NCI-H1436 (cell line): ENCODE measurements at places on chromosomes 2 and 18.
A peak's percentile ranks its signal among the peaks of the same experiment; 100 is the strongest.

- DNase-seq: no peak
These were observed 17.6 kb downstream of the HDAC4 start for GRCh38 chr2:239383036-239383758.

DNA sequence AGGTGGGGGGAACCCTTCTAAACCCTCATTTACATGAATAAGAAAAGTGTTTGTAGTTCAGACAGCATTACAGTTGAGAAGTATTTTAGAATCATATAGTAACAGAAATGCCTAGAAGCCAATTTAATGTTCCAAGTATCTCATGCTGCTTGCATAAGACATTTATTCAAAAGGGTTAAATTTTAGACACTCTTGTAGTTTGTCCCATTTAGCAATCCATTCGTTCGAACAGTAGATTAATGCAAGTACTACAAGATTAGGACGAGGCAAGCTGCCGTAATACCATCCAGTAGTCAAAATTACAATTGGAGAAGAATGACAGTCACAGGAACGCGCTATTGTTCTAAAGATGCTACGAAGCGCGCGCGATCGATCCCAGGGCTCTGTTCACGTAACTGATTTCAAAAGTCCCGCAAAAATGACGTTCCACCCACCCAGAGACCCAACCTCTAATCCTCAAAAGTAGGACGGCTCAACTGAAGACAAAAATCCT lies 1.2 kb downstream of the TMEM237 start:
- DNase-seq: peak; percentile 74

GRCh38 chr18:10121786-10122515 lies 208.1 kb downstream of the VAPA start:
- peak; percentile 73 for DNase-seq

DNA sequence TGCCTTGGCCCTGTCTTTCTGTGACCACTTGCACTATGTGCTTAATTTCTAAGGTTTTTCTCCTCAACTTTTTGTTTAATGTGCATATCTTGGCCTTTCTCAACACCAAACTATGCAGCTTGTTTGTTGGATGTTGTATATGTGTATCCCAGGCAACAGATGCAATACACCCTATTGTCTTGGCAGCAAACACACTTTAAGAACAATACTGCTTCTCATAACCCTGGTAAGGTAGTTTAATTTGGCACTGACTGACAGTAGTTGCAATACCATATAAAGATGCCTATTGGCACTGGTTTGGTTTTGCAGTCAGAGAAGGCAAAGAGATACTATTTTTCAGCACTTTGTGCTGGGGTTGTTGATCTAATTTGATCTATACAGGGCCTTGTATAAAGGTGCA lies 360.7 kb upstream of the CWC22 start:
- DNase-seq: no peak

GRCh38 chr2:12203528-12203927 lies 457.1 kb downstream of the LPIN1 start:
- DNase-seq: no peak

DNA sequence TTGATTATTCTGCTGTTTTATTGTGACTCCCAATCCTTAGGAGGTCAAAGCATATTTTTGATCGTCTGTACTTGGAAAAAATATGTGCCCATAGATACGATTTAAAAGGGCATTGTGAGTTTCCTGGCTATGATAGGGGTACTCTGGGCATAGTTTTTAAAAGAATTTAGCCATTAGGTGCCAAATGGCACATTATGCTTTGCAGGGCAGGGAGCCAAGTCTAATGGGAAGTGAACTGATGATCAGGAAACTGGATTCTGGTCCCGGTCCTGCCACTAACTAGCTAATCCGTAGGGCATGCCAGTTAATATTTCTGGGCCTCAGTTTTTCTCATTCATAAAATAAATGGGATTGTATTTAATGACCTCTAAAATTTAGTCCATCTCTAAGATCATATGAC lies 189.3 kb downstream of the LTBP1 start:
- no peak for DNase-seq

- DNase-seq: peak; percentile 33
These were observed 182.8 kb upstream of the MEIS1 start for GRCh38 chr2:66252109-66252508.

GRCh38 chr2:160076241-160076640 lies 13.8 kb upstream of the PLA2R1 start:
- DNase-seq: no peak

- no peak for DNase-seq
These were observed 415.2 kb upstream of the LRRTM4 start for GRCh38 chr2:77937366-77937765.

GRCh38 chr2:218829868-218830451 lies 1.6 kb downstream of the PRKAG3 start:
- DNase-seq: peak; percentile 26

DNA sequence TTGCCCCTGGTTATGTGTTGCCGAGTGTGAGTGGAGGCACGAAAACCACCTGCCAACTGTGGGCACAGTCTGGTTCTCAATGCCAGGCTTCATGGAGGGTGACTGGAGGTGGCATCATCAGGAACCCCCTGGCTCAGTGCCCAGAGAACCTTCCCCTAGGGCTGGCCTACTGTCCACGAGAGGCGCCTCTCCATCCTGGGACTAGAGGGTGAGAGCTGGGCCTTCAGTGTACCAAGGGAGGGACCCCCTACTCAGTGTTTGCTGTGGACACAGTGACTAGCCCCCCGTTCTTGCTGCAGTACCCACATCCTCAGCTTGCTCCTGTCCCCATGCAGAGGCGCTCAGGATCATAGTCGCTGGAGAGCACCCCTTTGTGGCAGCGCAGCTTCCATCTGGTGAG lies 202.6 kb downstream of the HDAC4 start:
- no peak for DNase-seq

- no peak for DNase-seq
These were observed 108.4 kb downstream of the COL6A3 start for GRCh38 chr2:237305579-237305978.

GRCh38 chr2:42921147-42921520 lies 128.8 kb upstream of the HAAO start:
- DNase-seq: no peak

DNA sequence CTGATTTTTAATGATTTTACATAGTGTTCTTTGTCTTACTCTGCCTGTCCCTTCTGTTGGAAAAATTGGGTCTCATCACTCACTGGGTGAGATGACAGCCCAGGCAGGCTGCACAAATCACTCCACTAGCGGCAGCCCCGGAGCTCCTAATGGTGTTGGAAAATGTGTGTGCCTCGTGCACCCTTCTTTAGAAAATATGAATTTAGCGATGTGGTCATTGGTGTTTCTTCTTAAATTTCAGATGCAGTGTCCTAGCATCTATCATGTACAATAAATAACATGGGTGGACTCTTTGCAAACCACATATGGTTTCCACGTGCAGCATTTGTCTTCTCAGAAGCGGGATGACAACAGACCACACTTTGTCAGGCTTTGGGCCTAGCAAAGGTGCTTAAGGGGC lies 194.2 kb downstream of the ACKR3 start:
- no peak for DNase-seq

DNA sequence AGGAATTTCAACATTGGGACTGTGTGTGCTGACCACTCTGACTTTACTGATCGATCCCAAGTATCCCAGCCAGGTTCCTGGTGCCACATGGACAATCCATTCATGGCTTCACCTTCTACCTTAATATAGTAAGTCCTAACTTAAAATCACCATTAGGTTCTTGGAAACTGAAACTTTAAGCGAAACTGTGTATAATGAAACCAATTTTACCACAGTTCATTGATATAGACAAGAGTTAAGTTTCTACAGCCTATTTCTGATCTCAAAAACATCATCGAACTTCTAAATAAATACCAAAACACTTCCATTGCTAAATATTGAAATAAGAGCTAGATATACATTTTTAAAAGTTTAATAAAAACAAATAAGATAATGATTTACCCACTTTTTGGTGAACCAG lies 4.4 kb upstream of the EXOC6B start:
- no peak for DNase-seq

DNA sequence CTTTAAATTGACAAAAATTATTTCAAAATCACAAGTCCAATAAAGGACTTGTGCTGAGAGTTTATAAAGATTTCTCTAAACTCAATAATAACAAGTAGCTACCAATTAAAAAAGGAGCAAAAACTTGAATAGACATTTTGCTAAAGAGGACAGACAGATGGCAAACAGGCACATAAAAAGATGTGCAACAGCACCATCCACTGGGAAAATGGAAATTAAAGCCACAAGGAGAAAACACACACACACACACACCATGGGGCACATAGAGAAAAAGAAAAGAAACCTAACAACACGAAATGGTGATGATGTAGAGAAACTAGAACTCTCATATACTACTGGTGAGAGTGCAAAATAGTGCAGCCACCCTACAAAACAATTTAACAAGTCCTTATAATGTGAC lies 12.6 kb upstream of the SLC9A4 start:
- DNase-seq: no peak

DNA sequence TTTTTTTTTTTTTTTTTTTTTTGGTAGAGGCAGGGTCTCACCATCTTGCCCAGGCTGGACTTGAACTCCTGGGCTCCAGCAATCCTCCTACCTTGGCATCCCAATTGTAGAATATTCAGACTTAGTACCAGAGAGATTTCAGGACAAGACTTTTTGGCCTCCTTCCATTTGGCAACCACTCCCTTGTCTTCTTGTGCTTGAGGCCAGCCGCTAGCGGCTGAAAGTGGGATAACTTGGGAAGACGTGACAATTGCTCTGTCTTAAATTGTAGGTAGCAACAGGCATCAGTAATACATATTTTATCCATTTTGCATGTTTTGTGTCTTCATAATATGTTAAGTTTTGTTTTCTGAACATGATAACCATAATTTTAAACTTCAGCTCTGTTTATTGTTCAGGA lies 53.3 kb upstream of the TTN start:
- DNase-seq: no peak

GRCh38 chr2:142914507-142915313 lies 37.2 kb downstream of the KYNU start:
- no peak for DNase-seq

GRCh38 chr2:215537611-215538010 lies 101.7 kb upstream of the FN1 start:
- no peak for DNase-seq

GRCh38 chr18:36424741-36425142 lies 127.2 kb downstream of the FHOD3 start:
- no peak for DNase-seq

GRCh38 chr2:32386739-32387138 lies 29.9 kb downstream of the BIRC6 start:
- DNase-seq: no peak

GRCh38 chr2:26850505-26850904 lies 2.6 kb downstream of the DPYSL5 start:
- no peak for DNase-seq
